Activated CD4-positive, CD25-positive, alpha-beta regulatory T cell (primary cell): ENCODE measurements at places on chromosomes 5 and 9.

GRCh38 chr5:110899566-110900412, 161.0 kb downstream of the SLC25A46 start:
- no peak for DNase-seq

GRCh38 chr9:114279693-114280092, 43.2 kb upstream of the ORM1 start:
- no peak for DNase-seq

DNA sequence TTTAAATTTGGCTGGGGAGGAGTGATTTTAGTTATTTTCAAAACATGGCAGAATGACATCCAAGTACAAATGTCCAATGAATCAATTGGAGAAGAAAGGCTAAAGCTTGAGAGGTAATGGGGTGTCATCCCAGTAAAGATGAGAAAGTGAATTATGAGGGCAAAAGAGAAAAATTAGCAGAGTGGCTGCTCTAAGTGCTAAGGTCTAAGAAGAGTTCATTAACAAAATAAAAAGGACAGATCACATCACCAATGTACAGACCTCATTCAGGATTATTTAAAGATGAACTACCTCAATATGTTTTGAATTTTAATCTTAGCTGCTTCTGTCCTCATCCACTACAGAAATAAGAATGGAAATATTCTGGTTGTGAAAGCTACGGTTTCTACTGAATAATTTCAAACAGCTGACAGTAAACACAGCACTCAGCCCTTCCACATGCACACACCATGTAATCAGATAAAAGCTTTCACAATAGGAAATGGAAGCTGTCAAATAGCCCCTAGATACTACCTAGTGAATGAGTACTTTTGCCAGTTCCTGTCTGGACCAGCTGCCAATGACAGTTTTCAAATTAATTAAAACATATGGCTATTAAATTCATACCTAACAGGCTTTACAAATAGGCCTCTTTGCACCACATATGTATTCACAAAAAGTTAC, 171.5 kb downstream of the SSBP2 start:
- no peak for DNase-seq

- DNase-seq = no peak
These were observed 539.7 kb upstream of the DAP start for GRCh38 chr5:11300736-11301135.

- no peak for DNase-seq
These were observed 6.8 kb upstream of the SLC2A6 start for GRCh38 chr9:133485531-133486260.

- DNase-seq = no peak
These were observed 145.4 kb upstream of the PITX1 start for GRCh38 chr5:135179308-135179980.

- no peak for DNase-seq
These were observed 75.9 kb downstream of the SPRY4 start for GRCh38 chr5:142248853-142249462.

- no peak for DNase-seq
These were observed 108.9 kb downstream of the ACTL7B start for GRCh38 chr9:108746864-108747263.

GRCh38 chr5:113293975-113294310, 140.8 kb downstream of the TSSK1B start:
- DNase-seq = no peak

DNA sequence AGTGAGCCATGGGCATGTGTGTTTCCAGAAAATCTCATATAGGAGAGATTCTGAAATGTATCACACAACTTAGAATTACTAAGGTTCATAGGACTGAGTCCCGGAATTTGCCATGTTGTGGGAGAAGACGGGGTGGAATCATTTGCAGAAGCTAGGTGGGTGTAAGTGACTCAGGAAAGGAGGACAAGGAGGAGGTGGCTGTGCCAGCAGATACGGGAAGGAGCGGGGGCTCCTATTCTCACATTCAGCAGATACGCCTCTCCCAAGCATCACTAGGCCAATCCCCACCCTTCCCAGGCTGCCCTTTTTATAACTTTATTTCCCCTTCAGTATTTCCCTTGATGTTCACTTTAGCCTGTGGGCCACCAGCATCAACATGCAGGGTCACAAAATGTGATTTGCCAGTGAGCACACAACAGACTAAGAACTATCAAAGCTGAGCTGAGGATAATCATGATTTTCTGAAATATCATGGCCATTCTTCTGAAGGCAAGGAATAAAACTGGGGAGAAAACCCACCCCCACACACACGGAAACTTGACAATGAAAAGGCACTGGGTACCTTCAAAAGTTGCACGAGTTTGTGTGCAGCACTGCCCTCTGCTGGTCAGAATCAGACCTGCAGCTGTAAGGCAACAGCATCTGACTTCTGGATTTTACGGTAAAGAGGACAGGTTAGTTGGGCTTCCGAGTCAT, 133.2 kb downstream of the MTX3 start:
- peak; percentile 79 for DNase-seq

DNA sequence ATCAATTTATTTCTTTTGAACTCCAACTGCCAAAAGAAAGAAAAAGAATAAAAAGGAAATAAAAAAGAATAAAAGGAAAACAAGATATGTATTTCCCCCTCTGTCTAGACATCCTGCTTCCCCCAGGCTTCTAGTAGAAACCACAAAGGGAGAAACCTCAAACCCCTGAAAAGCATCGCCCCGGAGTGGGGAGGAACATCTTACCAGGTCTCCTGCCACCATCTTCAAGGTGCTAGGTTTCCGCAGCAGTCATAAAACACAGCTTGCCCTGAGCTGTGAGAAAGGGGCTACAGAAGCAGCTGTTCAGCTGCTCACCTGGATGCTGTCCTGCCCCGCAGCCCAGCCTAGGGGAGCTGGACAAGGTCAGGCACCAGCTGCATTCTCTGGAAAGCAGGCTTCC, 487.7 kb downstream of the GADD45G start:
- DNase-seq = no peak

- no peak for DNase-seq
These were observed 236.2 kb upstream of the RASEF start for GRCh38 chr9:83299094-83299493.

- DNase-seq = no peak
These were observed 12.7 kb downstream of the FEM1C start for GRCh38 chr5:115531787-115532367.

DNA sequence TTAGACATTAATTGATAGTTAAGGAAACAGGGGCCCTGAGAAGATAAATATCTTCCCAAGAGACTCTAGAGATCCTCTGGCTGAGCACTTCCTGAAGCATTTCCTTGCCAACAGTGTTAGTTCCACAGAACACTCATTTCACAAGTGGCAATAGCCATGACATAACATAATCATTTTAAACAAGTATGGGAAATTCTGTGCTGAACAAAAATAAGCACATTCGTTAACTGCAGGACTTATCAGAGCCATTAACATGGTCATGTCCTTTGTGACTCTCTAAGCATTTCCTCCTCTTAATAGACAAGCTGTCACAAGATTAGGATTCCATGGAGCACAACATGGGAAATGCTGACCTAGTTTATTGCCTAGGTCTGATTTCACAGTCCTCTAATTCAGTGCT, 184.9 kb downstream of the SNX18 start:
- no peak for DNase-seq

DNA sequence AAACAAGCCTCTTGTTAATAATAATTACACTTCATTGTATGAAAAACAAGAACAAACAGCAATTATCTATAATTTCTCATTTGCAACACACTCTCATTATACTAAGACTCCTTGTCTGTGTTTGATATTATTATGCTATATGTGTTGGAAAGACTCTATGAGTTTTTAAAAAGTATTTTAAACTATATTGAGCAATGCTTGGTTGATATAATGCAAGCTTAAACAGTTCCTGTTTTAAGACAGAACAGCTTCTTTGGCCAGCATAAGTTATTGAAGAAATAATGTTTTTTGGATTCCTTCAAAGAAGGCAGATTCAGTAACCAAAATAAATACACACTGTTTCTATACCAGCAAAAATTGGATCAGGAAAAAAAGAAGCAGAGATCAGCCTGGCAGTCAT, 871.4 kb downstream of the MAT2B start:
- DNase-seq = no peak

- no peak for DNase-seq
These were observed 123.2 kb downstream of the SNCAIP start for GRCh38 chr5:122435234-122435633.

DNA sequence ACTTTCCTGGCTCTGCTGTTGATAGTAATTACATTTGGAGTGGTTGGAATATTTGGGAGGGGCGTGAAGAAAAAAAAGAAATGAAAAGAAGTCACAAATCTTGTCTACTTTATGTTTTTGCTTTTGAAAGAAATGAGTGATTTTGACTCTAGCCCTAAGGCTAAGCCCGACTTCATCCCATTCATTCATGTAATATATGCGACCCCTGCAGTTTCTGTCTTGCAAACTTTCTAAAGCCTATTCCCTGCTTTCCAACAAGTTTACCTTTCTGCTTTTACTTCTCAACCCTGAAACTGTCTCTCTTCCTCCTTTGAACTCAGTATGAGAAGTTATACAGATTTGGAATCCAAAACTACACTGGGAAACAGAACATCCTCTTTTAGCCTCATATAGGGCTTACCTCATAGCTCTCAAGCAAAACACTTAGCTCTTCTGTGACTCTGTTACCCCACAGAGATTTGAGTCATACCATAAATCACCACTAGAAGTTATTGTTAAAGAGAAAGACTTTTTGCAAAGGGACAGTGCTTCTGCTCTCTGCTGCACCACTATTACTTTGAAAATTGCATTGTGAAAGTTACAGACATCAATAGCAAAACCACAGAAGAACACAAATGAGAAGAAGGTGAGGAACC, 1.6 kb downstream of the CFAP95 start:
- no peak for DNase-seq
